Stomach (tissue), 19 donors: ENCODE measurements at places on chromosomes 3 and 15.

DNA sequence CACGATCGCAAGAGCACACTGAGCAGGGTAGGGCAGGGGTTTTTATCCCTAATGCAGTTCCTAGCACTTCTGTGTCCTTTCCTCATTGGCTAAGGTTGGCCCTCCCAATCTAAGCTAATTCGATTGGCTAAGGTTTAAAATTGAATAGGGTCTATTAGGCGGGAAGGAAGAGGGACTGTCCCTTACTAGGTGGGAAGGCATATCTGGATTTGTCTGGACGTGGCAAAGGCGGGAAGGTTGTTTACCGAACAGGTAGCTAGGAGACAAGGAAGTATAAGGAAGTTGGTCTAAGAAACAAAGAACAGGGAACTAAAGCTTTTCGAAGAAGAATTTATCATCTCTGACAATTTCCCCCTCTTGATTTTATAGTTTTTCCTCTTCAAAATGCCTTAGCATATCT is 24.8 kb upstream of the ATG7 start:
- no peak for DNase-seq

GRCh38 chr15:63483521-63484371 is 20.6 kb upstream of the USP3 start:
- no peak for DNase-seq

GRCh38 chr15:96428742-96429141 is 98.2 kb downstream of the NR2F2 start:
- peak; percentile 64 for DNase-seq

DNA sequence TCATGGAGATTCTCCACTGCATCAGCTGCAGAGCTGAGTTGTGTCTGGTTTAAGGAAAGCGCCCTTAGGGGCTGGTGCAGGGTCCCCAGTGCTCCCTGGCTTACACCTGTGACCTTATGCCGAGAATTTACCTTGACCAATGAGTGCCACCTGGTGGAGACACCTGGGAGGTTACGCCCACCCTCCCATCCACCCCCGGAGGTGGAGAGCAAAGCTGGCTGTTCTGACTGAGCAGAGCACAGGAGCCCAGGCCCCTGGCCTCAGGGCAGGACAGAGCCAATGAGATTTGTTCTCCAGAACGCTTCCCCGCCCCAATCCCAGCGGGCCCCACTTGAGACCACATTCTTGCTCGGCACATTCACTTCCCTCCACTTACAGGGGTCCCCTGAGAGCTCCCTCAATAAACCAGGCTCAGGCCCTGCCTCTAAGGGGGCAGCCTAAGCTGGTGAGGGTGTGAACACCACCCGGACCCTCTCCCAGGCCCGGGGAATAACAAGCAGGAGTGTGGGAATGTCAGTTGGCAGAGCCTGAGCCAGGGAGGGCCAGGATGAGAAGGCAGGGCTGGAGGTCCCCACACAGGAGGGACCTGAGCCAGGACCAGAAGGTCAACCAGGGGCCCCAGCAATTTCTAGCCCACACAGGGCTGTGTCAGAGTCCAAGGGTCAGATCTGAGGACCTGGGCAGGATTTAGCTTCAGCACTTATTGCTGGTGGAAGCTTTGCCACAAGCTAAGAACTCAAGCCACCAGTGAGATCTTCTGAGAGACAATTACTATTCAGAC is 117.1 kb downstream of the TPRA1 start:
- DNase-seq, result peak; percentile 45

DNA sequence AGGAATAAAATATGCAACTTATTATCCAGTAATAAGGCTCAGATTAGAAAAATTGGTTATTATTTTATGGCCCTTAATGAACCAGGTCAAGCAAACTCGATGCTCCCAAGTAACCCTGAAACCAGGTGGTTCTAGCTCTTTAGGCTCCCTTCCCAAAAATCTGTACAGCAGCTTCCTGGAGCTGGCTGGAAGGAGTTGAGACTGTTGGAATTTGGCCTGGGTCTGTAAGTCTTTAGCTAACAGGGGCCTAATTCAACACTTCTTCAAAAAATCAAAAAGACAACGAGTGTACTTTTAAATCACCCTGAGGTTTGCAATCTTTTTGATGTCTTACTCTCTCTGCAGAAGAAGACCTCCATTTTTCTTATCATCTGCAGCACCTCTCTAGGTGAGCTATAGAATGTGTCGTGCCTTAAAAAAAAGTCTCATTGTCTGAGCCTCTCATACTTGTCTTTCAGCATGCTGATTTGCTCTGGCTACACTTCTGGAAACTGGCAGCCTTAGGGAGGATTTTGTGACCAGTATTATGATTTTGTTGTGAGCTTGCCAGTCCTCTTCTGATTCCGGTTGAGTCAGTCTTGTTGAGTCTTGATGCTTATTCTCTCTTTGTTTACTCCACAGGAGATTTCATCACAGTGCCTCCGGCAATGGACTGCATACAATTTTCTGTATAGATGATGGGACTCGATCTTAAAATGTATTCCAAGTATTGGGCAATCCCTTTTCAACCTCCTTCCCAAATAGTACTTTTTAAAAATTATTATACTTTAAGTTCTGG is 235.0 kb upstream of the KBTBD8 start:
- no peak for DNase-seq

DNA sequence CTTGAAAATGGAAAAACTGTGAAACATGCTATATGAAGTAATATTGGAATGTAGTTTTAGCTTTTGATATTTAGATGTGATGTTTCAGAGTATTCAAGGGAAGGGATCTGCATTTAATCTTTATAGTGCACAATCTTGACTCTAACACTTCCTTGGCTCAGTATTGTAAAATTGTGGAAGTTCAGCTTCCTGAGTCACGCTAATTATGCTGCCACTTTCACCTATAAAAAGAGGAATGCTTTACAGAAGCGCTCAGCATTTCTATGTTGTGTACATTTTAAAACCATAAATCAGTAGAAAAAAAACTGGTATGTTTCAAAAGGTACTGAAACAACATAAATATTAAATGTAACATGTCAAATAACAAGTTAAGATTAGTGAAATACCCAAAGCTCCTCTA is 32.6 kb downstream of the SERPINI2 start:
- no peak for DNase-seq

DNA sequence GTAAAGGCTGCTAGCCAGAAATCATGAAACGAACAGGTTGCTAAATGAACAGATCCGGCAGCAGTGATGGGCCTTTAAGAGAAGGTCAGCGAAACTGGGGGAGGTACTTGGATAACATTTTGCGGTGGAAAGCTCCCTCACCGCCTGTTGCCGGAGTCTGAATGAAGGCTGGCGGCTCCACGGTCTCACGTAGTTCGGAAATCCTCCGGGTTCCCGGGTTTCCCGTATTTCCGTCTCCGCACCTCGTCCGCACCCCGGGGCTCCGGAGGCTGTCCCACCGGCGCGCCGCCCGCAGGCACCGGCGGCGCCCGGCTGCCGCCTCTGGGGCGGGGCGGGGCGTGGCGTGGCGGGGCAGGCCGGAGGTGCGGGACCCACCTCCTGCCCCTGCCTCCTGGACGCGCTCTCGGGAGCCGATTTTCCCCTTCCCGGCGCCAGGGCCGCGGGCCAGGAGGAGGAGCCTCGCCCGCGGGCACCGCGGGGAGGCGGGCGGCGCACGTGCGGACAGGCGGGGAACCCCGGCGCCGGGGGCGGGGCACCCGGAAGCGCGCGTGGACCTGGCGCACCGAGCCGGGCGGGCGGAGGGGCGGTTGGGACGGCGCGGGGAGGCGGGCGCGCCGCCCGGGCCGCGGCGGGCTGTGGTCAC is at the start of gene ZDHHC23:
ZDHHC23 (plus strand) TSS at position 642 of the 643 bp plus-strand sequence. CDS start 790 bp downstream, outside the sequence.
- peak; percentile 93 for DNase-seq

DNA sequence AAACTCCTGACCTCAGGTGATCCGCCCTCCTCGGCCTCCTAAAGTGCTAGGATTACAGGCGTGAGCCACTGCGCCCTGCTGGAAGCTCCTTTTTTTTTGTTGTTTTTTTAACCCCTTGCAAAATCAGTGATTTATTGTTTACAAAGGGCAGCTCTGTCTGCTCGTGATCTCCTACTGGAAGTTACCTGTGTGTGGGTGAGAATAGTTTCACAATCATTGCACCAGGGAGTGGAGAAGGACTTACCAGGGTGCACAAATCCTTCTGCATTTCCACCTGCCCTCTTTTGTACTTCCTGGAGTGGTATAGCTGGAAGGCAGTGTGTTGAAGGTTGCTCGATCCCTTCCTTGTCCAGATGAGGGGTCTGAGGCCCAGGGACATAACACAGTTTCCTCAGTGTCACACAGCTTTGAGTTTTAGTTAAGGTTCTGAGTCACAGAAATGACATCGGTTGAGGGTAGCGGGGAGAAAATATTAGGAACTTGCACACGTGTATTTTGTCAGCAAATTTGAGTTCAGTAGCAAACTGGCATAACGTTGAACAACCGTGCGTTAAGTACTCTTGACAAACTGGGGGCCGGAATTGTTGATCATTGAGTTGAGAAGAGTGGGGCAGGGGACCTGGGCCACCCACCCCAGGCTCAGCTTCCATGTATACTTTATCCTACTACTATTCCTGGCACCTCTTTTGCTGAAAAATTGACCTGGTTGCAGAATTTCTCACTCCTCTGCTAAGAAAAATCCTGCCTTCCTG is 11.3 kb upstream of the TRAK1 start:
- DNase-seq, result peak; percentile 55

DNA sequence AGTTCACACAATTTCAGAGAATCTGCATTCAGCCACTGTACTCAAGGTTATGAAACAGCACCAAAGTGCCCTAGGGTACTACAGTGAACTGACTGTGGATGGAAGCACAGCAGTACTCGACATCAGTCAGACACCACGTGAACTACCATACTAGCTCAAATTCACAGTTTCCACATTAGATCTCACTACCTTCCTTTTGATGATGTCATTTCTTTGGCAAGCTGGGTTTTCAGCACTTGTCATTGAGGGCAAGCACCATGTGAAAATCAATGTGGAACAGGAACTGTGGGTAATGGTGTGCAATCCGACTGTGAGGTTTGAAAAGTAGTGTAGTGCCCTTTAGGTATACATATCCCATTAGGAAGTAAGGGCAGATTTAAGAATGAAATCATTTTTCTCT is 110.5 kb upstream of the BFSP2 start:
- DNase-seq, result no peak

DNA sequence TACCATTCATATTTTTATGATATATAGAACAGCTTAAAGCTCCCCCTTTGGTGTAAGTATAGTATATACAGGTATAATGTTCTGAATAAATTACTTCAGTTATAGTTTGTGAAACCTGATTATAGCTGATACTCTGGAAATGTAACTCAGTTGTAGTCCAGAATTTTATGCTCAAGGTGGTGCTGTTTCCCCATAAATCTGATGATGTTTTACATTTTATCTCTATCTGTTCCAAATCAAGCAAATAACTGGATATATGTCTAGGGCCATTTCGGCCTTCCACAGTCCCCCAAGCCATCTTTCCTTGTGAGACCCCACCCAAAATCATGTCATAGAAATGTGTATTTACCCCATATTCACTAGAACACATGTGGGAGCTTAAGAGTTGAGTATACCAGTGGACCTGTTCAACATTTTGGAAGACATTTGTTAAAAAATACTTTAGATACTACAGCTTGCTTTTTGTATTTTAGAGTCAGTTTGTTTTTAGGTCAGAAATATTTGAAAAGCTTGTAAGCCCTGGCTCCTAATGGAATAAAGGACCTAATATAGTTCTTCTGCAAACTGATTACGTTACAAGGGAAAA is 107.1 kb downstream of the ATG7 start:
- peak; percentile 84 for DNase-seq
